HTR-8/SVneo (cell line): ENCODE measurements at places on chromosomes 2 and 18.
A peak's percentile ranks its signal among the peaks of the same experiment; 100 is the strongest.

- DNase-seq, result peak; percentile 23
Observed at GRCh38 chr2:9538000-9538507, 17.6 kb downstream of the ADAM17 start.

DNA sequence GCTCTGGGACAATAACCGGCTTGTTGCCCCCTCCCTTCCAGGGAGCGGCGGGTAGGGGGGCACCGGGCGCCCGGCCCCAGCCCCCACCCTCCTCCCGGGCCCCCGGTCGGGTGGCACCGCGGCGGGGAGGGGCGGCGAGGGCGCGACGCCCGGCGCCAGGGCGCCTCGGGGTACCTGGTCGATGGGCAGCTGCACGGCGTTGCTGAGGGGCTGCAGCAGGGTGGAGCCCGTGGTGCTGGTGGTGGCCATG lies 193 bp downstream of the MBOAT2 start:
- DNase-seq, result no peak

DNA sequence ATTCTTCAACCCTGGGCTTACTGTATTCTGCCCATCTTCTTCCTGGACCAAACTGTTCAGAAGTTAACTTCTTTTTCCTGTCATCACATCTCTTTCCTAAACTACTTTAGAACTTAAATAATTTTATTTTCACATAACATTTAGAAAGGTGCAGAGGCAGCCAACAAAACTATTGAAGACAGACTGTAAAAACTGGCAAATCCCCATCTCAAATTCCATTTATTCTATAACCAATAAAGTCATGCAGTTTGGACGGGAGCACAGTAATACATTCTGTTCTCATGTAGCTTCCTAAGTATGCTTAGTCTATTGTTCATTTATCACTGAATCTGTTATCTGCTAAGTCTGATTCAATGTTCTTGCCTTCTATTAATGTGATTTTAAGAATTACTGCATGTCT lies 99.1 kb downstream of the SMAD2 start:
- no peak for DNase-seq

- DNase-seq, result no peak
Observed at GRCh38 chr2:109187711-109188495, 58.9 kb downstream of the SH3RF3 start.

GRCh38 chr18:59048378-59048777 lies 91.3 kb upstream of the SEC11C start:
- no peak for DNase-seq

GRCh38 chr2:234420408-234420807 lies 76.5 kb downstream of the ARL4C start:
- no peak for DNase-seq

GRCh38 chr2:18412980-18413675 lies 147.3 kb downstream of the RDH14 start:
- no peak for DNase-seq

DNA sequence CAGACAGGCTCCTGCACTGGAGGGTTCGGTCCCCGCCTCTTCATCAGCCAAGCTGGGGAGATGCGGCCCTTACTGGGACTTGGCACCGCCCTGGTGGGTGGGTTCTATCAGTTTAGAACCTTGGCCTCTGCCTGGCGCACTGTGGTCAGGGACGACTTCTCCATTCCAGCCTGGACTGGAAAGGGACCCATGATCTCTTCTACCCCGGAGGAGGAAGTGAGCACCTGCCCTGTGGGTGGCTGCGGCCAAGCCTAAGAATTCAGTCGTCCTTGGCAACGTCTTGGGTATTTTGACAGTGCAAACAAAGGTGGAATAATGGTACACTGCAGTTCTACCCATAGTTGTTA lies 106.9 kb upstream of the CD302 start:
- DNase-seq, result no peak

- no peak for DNase-seq
Observed at GRCh38 chr2:180991820-180992219, 11.4 kb downstream of the UBE2E3 start.

DNA sequence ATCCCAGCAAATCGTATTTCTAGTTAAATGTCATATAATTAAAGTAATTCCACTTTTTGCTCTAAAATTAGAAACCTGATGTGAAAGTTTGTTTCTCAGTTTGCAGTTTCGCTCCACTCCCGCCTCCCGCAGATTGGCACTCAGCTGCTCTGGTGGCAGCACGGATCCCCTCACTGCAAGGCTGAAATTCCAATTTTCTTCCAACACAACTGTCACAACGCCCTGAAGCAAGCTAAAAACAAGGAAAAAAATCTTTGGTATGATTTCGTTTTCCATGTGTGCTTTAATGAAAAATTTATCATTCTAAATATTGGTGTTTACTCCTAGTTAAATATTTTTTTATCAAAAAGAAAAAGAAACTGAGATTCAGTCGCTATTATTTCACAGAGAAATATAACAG lies 38.5 kb downstream of the FTCDNL1 start:
- DNase-seq, result no peak

- no peak for DNase-seq
Observed at GRCh38 chr2:210722092-210722491, 165.7 kb downstream of the CPS1 start.

DNA sequence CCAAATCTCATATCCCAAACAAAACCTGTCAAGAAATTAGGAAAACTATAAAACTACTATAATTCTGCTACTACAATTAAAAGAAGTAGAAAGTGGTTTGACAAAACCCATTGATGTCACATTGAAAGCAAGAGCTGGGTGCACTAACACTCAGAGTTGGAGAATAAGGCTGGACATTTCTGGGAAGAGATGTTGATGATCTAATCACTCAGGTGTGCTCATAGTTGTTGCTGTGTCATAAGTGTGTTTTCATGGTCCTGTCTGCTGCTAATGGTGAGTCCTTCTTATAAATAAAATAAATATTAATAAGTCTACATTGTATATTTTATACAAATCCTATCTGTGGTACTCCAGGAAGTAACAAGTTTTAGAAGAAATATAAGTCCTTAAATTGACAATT lies 168.2 kb upstream of the LRP1B start:
- DNase-seq, result no peak

DNA sequence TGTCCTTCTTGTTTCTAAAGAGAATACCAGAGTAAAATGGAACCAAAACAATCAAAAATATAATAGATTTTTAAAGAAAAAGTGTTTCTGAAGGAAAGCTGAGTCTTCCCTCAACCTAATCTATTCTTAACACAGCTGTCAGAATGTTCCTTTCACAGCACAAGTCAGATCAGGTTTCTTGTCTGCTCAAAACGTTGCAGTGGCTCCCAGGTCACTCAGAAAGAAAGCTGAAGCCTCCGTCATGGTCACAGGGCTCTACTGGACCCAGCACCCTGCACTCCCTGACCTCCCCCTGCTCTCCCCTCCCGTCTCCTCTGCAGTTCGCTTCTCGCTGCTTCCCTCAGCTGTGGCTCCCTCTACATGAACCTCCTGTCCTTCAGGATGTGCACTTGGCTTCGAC lies 90.7 kb upstream of the PTPRM start:
- DNase-seq, result no peak

DNA sequence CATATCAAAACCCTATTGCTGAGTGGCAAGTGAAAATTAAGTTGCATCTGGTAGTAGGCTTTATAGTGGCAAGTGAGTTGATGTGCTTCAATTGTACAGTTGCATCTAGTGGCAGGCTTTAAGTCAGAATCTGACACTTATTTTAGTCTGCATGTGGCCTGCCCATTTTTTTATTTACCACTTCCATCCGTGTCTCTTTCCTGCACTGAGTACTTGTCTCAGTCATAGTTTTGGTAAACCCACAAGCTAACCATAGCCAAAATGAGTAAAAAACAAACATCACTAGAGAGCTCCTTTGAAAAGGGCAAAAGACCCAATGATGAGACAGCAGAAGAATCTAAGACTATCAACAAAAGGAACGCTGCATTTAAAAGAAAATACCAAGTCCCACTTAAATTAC lies 96.0 kb upstream of the CRACDL start:
- no peak for DNase-seq

- DNase-seq, result no peak
Observed at GRCh38 chr2:6993936-6994335, 76.7 kb downstream of the RNF144A start.

- DNase-seq, result no peak
Observed at GRCh38 chr2:43370146-43370545, 143.7 kb upstream of the ZFP36L2 start.

DNA sequence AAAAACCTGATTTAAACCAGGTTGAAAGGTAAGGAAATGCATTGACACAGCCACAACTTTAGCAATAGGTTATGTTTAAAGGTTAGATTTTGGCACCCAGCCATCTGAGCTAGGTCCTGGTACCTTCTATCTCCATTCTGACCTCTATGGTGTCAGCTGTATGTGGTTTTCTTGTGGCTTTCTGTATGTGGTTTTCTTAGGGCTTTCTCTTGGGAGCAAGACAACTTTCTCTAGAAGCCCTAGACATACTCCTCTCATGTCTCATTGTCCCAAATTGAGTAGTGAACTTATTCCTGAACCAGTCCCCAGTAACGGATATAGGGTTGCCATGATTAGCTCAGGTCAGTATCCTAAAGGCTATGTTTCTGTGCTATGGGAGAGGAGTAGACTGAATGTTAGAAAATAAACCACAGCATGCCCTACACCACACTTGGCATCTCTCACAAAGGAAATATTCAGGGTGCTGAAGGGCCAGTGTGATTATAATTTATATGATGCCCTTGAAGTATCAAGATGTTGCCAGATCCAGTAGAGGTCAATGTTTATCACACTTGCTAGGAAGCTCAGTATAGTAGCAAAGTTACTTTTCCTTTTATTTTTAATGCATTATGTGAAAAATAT lies 176.1 kb downstream of the CAPN13 start:
- DNase-seq, result no peak

DNA sequence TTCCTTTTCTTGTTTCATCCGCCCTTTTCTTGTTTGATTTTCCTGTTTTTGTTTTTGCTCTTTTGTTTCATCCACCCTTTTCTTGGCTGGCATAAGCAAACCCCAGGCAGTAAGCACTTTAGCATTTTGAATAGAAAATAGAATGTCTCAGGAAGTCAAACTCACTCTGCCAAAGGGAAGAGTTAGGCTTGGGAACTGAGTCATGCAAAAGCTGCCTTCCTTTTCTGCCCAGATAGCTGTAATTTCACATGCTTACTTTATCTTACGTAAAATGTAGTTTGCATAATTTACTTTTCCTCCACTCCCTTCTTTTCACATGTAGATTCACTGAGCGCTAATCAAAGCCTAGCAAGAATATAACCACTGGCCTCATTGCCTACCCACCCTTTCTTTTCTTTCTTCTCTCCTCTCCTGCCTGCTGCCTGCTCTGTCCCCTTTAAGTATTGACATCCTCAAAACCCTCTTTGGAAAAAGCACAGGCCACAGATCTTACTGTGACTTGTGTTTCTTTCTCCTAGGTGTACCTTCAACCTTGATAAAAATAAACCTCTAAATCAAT lies 48.4 kb downstream of the CNGA3 start:
- no peak for DNase-seq
